ENCODE measurements at places on chromosomes 11 and 22.

- DNase-seq, result peak; percentile 89
These were observed 4.7 kb downstream of the CSDC2 start for GRCh38 chr22:41565403-41566054.

DNA sequence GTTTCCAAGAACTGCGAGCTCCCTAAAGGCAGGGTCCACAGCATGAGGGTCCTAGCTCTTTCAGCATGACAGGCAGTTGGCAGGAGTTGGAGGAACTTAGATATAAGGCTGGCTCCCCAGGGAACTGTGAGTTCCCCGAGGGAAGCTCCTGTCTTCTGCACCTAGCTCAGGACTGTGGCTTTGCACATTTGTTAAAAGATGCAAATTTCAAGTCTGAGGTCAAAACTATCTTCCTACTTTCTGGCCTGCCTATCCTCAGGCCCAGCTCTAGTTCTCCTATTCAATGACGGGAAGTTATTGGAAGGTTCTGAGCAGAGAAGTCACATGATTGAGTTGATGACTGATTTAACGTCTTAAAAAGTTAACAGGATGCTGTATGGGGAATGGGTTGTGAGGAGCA lies 11.7 kb upstream of the UCP3 start:
- no peak for DNase-seq

GRCh38 chr11:129739339-129739738 lies 76.3 kb upstream of the TMEM45B start:
- DNase-seq, result no peak

- DNase-seq, result no peak
These were observed 25.4 kb downstream of the MAML2 start for GRCh38 chr11:96317571-96317970.

DNA sequence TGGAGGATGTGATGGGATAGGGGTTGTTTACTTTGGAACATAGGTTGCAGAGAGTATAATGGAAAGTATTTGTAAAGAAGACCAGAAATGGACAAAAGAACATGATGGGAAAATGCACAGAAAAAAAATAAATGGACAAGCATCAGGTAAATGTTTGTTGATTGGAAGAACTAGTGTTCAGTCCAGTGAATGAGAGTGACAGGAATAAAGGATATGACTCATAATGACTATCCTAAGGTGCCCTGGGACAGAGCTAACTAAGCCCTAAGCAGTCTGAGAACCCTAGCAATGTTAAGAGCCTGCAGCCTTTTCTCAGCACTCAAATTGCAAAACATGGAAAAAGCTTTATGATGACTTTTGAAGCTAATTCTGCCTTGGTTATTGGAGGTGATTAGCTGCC lies 732.8 kb upstream of the ANO5 start:
- DNase-seq, result no peak

GRCh38 chr22:47318041-47318737 lies 555.7 kb downstream of the TBC1D22A start:
- no peak for DNase-seq

- peak; percentile 6 for DNase-seq
These were observed 11.0 kb downstream of the MPZL3 start for GRCh38 chr11:118240999-118241763.

GRCh38 chr11:43852057-43852636 lies 28.5 kb upstream of the ALKBH3 start:
- peak; percentile 81 for DNase-seq

GRCh38 chr11:73315293-73316020 lies 7.4 kb downstream of the ARHGEF17 start:
- no peak for DNase-seq

DNA sequence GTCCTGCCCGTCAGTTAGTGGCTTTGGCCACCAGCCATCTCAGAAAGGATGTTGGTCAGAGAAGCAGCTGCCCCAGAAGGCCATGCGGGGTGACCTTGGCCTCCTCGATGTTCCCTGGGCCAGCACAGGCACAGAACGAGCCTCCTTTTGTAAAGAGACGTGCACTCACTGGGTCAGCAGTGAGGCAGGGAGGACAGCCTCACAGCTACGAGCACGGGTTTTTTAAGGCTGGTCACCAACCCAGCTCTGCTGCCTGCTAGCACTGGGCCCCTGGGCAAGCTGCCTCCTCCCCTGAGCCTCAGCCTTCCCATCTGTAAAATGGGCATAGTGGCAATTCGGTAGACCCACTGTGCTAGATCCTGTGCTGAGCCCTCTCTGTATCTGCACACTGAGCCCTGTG lies 10.8 kb downstream of the IGLL1 start:
- DNase-seq, result no peak

DNA sequence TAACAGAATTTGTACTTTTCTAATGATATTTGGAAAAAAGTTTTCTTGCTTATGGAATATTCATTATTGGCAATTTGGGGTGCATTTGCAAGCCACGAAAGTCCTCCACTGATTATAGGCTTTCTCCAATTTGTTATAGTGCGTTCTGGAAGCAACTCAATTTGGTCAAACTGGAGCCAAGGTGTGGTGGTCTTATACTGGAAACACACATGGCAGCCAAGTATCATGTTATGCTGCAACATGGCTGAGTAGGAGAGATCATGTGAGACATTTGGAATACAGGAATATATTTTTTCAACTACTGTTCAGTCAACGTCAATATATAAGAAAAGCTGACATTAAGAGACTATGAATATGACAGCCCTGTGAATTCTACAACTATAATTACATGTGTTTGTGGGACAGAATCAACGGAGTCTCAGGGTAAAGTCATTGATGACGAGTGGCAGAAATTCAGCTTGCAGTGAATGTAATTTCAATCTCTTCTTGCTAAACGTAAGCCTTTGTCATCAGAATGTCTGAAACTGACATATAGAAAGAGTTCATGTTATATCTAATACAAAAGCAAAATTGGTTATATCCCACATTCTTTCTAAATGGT lies 83.8 kb upstream of the FIBIN start:
- no peak for DNase-seq

- no peak for DNase-seq
These were observed 25.2 kb downstream of the MORC2 start for GRCh38 chr22:30943368-30943767.

DNA sequence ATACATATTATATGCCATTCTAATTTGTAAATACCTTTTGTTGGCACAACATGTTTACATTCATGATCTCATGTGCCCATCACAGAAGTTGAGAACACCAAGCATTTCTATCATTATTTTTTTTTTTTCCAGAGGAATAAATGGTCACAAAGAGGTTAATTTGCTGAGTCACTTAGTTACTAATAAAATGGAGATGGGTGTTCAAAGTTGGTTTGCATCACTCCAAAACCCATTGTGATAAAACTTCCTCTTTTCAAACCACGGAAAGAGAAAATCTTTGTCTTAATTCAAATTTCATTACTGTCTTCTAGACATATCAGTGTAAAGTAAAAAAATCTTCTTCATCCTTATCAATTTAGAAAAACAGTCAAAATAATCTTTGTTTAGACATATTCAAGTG lies 636.8 kb upstream of the CCDC179 start:
- no peak for DNase-seq

- DNase-seq, result no peak
These were observed 434.5 kb upstream of the CCDC90B start for GRCh38 chr11:83720675-83721074.

- no peak for DNase-seq
These were observed 99.5 kb downstream of the BCR start for GRCh38 chr22:23279781-23280180.

DNA sequence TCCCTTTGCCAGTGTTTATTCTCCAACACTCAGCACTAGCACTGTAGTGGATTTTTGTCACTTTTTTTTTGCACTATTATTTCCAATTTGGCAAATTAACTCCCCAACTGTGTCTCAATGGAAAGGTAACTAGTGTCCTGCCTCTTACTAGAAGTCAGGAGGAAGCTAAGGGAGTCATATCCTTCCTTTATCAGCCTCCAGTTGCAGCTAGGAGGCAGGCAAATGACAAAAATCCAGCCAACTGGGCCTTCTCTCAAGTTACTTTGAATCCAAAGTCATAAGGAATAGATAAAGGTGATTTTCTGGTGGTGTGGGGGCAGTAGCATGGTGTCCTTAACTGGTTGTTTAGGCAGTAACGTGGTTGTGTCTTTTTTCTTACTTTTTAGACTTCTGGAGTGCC lies 15.6 kb upstream of the P4HA3 start:
- DNase-seq, result no peak

- no peak for DNase-seq
These were observed 6.2 kb downstream of the TANGO2 start for GRCh38 chr22:20026996-20027601.

DNA sequence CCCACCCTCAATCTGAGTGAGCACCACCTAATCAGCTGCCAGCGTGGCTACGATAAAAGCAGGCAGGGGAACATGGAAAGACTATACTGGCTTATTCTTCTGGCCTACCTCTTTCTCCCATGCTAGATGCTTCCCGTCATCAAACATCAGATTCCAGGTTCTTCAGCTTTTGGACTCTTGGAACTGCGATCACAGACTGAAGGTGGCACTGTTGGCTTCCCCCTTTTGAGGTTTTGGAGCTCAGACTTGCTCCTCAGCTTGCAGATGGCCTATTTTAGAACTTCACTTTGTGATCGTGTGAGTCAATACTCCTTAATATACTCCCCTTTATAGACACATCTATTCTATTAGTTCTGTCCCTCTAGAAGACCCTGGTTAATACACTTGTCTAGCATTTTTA lies 543.7 kb upstream of the RAG2 start:
- no peak for DNase-seq

GRCh38 chr22:24937114-24937513 lies 9.4 kb downstream of the LHFPL7 start:
- DNase-seq, result no peak

DNA sequence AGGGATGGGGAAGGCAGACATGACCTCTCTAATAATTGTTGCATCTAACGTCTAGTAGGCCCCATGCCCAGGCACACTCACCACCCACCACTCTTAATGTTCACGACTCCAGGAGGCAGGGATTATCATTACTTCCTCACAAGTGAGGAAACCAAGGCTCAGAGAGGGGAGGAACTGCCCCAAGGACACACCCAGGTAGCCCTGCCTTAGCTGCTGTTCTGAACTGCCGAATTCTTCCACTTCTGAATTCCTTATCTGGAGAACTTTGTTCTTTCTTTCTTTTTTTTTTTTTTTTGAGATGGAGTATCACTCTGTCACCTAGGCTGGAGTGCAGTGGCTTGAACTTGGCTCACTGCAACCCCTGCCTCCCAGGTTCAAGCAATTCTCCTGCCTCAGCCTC lies 16.7 kb downstream of the SLCO2B1 start:
- no peak for DNase-seq

- no peak for DNase-seq
These were observed 6.4 kb downstream of the DERL3 start for GRCh38 chr22:23832226-23833016.

DNA sequence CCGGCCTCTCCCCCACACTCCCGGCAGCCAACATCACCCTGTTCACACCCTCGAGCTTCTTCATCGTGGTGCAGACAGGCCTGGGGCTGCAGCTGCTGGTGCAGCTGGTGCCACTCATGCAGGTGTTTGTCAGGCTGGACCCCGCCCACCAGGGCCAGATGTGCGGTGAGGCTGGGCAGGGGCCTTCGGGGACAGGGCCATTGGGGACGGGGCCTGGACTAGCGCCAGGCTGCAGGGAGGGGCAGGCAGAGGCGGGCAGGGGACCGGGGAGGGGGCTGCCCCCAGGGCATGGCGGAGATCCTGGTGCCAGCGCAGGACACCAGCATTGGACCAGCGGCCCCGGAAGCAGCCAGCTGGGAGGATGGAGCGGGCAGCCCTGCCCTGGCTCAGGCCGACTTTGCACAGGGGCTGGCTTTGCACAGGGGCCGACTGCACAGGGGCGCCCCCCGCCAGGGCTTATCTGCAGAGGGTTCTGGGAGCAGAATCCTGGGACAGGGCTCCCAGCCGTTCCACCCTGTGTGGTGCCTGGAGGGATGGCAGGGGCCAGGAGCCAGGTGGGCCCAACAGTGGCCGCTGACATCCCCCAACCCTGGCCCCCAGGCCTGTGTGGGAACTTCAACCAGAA lies 8.6 kb downstream of the MUC5B start:
- no peak for DNase-seq

DNA sequence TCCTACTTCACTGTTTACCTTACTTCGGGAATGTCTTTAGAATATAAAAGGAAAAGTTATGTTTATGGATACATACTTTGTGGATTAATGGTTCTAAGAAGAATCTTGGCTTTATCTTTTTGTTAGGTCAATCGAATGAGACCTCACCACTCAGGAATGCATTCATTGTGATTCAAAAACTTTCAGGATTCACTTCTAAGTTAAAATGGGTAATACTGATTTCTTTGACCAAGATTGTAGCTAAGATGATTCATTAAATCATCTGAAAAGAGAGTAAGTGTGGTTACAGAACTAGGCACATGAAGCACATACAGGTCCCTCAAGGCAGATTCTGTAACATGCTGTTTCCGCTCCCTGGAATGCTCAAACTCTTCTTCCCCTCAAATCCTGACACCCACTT lies 716.4 kb downstream of the KCNA4 start:
- DNase-seq, result no peak

- no peak for DNase-seq
These were observed 351.1 kb downstream of the BUD13 start for GRCh38 chr11:116421529-116422185.

DNA sequence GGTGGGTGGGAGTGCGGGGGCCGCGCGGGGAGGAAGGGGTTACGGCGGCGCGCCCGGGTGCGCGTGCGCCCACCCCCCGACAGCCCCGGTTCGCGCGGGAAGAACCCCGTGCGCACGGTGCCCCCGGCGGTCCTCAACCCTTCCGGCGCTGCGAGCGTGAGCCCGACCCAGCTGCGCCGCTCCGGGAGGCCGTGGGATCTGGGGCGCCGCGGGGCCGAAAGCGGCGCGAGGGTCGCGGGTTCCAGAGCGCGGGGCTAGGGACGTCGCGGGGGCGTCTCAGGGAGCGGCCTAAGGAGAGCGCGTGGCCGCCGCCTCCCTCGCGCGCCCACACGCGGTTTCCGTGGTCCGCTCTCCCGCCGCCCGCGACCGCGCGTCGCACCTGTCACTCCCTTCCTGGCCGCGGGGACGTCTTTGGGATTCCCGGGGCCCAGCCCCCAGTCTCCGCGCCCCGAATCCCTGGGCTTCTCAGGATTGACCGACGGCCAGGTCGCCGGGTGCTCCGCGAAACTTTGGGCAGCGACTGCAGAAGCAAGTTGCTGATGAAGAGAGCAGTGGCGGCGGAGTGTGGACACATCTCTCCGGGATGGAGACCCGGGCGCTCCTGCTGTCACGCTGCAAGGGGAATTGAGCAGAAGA lies 582 bp downstream of the SREBF2 start:
- peak; percentile 60 for DNase-seq

GRCh38 chr22:46061124-46061500 lies 84.2 kb upstream of the WNT7B start:
- DNase-seq, result no peak

- no peak for DNase-seq
These were observed 35.5 kb downstream of the USP28 start for GRCh38 chr11:113839842-113840241.

GRCh38 chr11:6474413-6474792 lies 662 bp upstream of the TRIM3 start:
- no peak for DNase-seq

Data from cerebellum (tissue), 4 donors.